Daoy (cell line): ENCODE measurements at places on chromosomes 6 and 20. TPM values are rescaled to one million over a fixed set of nuclear protein-coding genes. Genes with fewer than 3 reads are reported as not detected.

The DEFB132 gene
- not detected in 2 replicates for total RNA-seq

The HIVEP2 gene
- total RNA-seq: 7.2 and 8.2 TPM in 2 replicates

The SCGN gene
- not detected in 2 replicates for total RNA-seq

The SMIM8 gene
- total RNA-seq: 2.8 and 3.4 TPM in 2 replicates

The C6orf120 gene
- 48.4 and 60.8 TPM in 2 replicates for total RNA-seq

The SPEF1 gene
- total RNA-seq: 0.51 TPM in 1 of 2 replicates, not detected in the other

The OPRM1 gene
- not detected in 2 replicates for total RNA-seq

The DNAH8 gene
- under 0.01 TPM in 1 of 2 replicates, not detected in the other for total RNA-seq

The TUBE1 gene
- 22.1 and 26.4 TPM in 2 replicates for total RNA-seq
